A549 treated with ZK216348 at 1 μM for 4 hours (cell line): ENCODE measurements at places on chromosomes 2 and 18. TPM values are rescaled to one million over a fixed set of nuclear protein-coding genes. Genes with fewer than 3 reads are reported as not detected.

METTL8 gene
- 23.8 to 31.7 TPM (median 27.9 TPM) in 5 replicates for total RNA-seq

KCNIP3 gene
- total RNA-seq, result 1.1 to 2.5 TPM (median 2.1 TPM) in 5 replicates

ANKRD29 gene
- total RNA-seq, result 14.5 to 18.0 TPM (median 16.7 TPM) in 5 replicates

MAPK4 gene
- total RNA-seq, result 0.08 to 0.18 TPM (median 0.14 TPM) in 5 replicates

COL4A3 gene
- 0.28 to 1.3 TPM (median 0.82 TPM) in 5 replicates for total RNA-seq

STARD6 gene
- not detected in 5 replicates for total RNA-seq

ZNF516 gene
- total RNA-seq, result 2.3 to 7.4 TPM (median 4.1 TPM) in 5 replicates

NPPC gene
- total RNA-seq, result 0.14 to 0.41 TPM (median 0.24 TPM) in 3 of 5 replicates, not detected in the others

ESPNL gene
- 0.14 to 0.43 TPM (median 0.22 TPM) in 4 of 5 replicates, not detected in the other for total RNA-seq

C2orf81 gene
- total RNA-seq, result 2.1 to 3.7 TPM (median 3.0 TPM) in 5 replicates

BMP10 gene
- total RNA-seq, result not detected in 5 replicates

ASTL gene
- not detected in 5 replicates for total RNA-seq

MOCOS gene
- total RNA-seq, result 2.6 to 4.8 TPM (median 2.7 TPM) in 5 replicates

TUBA4A gene
- total RNA-seq, result 299 to 359 TPM (median 345 TPM) in 5 replicates

LDLRAD4 gene
- 0.99 to 2.5 TPM (median 1.5 TPM) in 5 replicates for total RNA-seq

TBR1 gene
- total RNA-seq, result not detected in 5 replicates

ZNF385B gene
- not detected in 5 replicates for total RNA-seq

CD207 gene
- total RNA-seq, result not detected in 5 replicates

DUSP19 gene
- 0.25 to 0.83 TPM (median 0.55 TPM) in 5 replicates for total RNA-seq

UNC80 gene
- not detected in 5 replicates for total RNA-seq

RGPD8 gene
- total RNA-seq, result 2.0 to 4.1 TPM (median 2.7 TPM) in 5 replicates

AFF3 gene
- not detected in 5 replicates for total RNA-seq

SERPINB3 gene
- 0.12 to 0.19 TPM (median 0.14 TPM) in 4 of 5 replicates, not detected in the other for total RNA-seq

C1GALT1C1L gene
- total RNA-seq, result 1.6 to 2.8 TPM (median 1.9 TPM) in 5 replicates

KCTD1 gene
- total RNA-seq, result 28.7 to 38.6 TPM (median 37.0 TPM) in 5 replicates

UGT1A6 gene
- 0.65 to 1.6 TPM (median 1.0 TPM) in 5 replicates for total RNA-seq

COL4A4 gene
- total RNA-seq, result 1.1 to 3.1 TPM (median 1.5 TPM) in 5 replicates

IL36G gene
- not detected in 5 replicates for total RNA-seq

CCDC85A gene
- total RNA-seq, result 0.12 to 0.28 TPM (median 0.17 TPM) in 5 replicates

COL3A1 gene
- total RNA-seq, result 0.11 to 0.28 TPM (median 0.15 TPM) in 5 replicates

REG3A gene
- total RNA-seq, result not detected in 5 replicates

PARD3B gene
- total RNA-seq, result 0.73 to 1.1 TPM (median 0.85 TPM) in 5 replicates

LYG2 gene
- not detected in 5 replicates for total RNA-seq
